Activated B cell treated with CpG ODN at 0.5 μM for 24 hours (primary cell): ENCODE measurements at places on chromosomes 1 and 21. TPM values are rescaled to one million over a fixed set of nuclear protein-coding genes. Genes with fewer than 3 reads are reported as not detected.

ZNF669 gene
- total RNA-seq: 17.5 and 18.0 TPM in 2 replicates

BGLAP gene
- 2.7 and 3.3 TPM in 2 replicates for total RNA-seq

NIPAL3 gene
- total RNA-seq: 21.0 and 23.2 TPM in 2 replicates

ICOSLG gene
- total RNA-seq: 36.4 and 40.9 TPM in 2 replicates

CDK18 gene
- 1.9 and 2.6 TPM in 2 replicates for total RNA-seq

OR10Z1 gene
- not detected in 2 replicates for total RNA-seq

FMO1 gene
- total RNA-seq: 0.12 and 1.1 TPM in 2 replicates

TMPRSS15 gene
- not detected in 2 replicates for total RNA-seq

ST3GAL3 gene
- 23.3 and 24.3 TPM in 2 replicates for total RNA-seq

GOLT1A gene
- total RNA-seq: not detected in 2 replicates

TFF3 gene
- total RNA-seq: not detected in 2 replicates

DNA sequence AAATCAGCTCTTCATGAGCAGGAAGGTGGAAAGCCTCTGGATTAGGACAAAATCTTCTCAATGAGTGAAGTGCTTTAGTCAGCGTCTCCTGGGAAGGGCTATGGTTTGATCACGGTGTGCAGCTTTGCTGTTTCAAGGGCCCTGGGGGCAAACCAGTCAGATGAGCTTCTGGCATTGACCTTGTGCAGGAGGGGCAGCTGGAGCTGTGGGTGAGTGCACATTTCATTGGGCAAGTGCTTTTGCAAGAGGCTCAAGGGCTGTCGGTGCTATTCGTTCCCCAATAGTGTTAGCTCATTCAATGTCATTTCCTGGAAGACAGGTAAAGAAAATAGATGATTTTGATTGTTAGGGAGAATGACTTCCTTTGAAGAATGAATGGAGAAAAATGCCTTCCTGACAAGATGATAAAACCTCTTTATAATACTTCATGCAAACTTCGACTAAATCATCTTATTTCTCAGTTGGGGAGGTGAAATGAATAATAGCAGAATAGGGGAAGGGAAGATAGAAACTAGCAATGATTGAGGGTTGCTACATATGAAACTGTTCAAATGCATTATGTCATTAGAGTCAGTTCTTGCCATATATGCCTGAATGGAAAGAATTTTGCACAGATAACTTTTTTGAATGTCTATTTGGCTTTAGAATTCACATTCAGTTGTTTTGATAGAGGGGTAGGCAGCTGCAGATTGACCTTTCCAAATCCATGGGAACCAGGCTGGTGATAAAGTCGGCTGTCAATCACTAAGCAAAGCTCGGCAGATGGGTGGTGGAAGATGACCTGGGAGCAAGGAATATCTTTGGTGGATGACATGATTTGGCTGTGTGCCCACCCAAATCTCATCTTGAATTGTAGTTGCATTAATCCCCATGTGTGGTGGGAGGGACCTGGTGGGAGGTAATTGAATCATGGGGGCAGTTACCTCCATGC, 12.9 kb upstream of the DISC1 start:
- peaks cover 6% of the 10 kb centered on the region for H3K27me3 ChIP-seq
- peak overlapping the region; percentile 78 for H3K27ac ChIP-seq
- no peak for DNase-seq
- H3K4me1 ChIP-seq: peaks cover 63% of the 10 kb centered on the region

- no peak overlapping the region for H3K4me3 ChIP-seq
- no peak overlapping the region for H3K27ac ChIP-seq
- no peaks in the 10 kb centered on the region for H3K27me3 ChIP-seq
- no peaks in the 10 kb centered on the region for H3K4me1 ChIP-seq
- H3K36me3 ChIP-seq: no peaks in the 10 kb centered on the region
- no peak for DNase-seq
Observed at GRCh38 chr1:215508311-215508710, 58.8 kb upstream of the KCTD3 start.

DNA sequence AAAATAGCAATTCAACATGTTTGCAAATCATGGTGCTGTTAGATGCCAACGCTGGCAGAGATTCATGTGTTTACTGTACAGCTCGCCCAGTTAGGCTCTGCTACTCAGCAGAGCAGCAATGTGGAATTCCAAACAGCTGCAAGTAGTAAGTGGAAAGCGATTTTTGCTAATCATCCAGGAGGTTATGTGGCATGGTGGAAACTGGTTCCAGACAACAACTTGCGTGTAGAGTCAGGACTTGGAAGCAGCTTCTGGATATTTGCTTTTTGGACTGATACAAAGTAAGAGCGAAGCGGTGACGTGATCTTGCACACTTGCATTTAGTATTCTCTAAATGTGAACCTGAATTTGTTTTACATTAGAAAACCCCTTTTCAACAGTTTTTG, 27.1 kb upstream of the HHAT start:
- H3K27ac ChIP-seq: no peak overlapping the region
- no peak overlapping the region for H3K4me3 ChIP-seq
- peaks cover 13% of the 10 kb centered on the region for H3K27me3 ChIP-seq
- no peak for DNase-seq
- no peaks in the 10 kb centered on the region for H3K36me3 ChIP-seq
- H3K4me1 ChIP-seq: no peaks in the 10 kb centered on the region

DNA sequence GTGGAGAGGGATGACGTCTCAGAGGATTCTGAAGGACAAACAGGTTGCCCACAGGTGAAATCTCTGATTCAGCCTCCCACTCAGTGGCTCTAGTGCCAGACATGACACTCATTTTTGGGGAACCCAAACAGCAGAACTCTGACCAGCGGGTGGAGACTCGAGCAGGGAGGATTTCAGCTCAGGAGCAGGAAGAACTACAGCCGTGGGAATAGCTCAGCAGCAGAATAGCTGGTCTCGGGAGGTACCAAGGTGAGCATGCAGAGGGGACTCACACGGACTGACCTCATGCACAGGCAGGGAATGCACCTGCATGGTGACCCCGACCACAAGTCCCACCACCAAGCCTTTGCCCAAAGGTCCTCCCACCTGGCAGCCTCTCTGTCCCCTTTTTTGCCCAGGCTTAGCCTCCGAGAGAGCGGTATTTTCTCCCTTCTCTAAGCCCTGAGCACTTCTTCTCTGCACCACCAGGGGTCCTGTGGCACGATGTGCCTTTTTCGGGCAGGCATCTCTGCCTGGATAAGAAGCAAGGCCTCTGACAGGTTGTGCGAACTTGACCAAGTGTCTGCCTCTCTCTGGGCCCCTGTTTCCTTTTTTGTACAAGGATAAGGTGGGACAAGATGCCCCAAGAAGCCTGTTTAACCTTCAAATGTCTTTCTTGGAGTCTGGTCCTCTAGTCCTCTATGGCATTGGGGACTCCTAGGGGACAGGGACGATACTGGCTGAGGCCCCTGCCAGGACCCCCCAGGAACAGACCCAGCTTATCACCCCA, 8.8 kb upstream of the FGR start:
- peak overlapping the region; percentile 46 for H3K27ac ChIP-seq
- peak; percentile 53 for DNase-seq
- H3K4me3 ChIP-seq: no peak overlapping the region
- H3K27me3 ChIP-seq: no peaks in the 10 kb centered on the region
- no peaks in the 10 kb centered on the region for H3K36me3 ChIP-seq

GRCh38 chr1:229913489-229913888, 153.5 kb upstream of the GALNT2 start:
- no peaks in the 10 kb centered on the region for H3K36me3 ChIP-seq
- H3K27me3 ChIP-seq: peaks cover 4% of the 10 kb centered on the region
- DNase-seq: no peak
- no peaks in the 10 kb centered on the region for H3K4me1 ChIP-seq
- no peak overlapping the region for H3K4me3 ChIP-seq

- no peaks in the 10 kb centered on the region for H3K27me3 ChIP-seq
- DNase-seq: no peak
- H3K4me3 ChIP-seq: no peak overlapping the region
- H3K4me1 ChIP-seq: peaks cover 31% of the 10 kb centered on the region
Observed at GRCh38 chr1:59046134-59046533, 250.8 kb upstream of the FGGY start.

GRCh38 chr1:96416111-96416595, 305.4 kb upstream of the PTBP2 start:
- DNase-seq: no peak
- no peaks in the 10 kb centered on the region for H3K27me3 ChIP-seq
- H3K36me3 ChIP-seq: no peaks in the 10 kb centered on the region

DNA sequence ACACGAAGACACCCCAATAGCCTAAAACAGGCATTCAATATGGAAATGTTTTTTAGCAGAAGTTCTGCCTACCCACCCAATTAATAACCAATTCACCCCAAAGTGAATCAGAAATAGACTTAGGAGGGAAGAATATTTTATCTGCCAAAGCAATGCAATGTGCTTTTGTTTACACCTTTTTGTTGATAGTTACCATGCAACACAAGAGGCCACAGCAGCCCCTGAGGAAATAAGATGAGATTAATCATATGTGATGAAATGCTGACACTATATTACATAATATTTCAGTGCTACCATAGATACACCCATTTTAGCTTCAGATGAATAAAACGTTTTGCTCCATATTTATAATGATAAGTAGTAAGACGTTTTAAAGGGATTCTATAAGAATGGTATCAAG, 60.9 kb upstream of the RGS2 start:
- no peak overlapping the region for H3K27ac ChIP-seq
- no peaks in the 10 kb centered on the region for H3K36me3 ChIP-seq
- H3K4me1 ChIP-seq: no peaks in the 10 kb centered on the region
- no peaks in the 10 kb centered on the region for H3K27me3 ChIP-seq
- H3K4me3 ChIP-seq: no peak overlapping the region

DNA sequence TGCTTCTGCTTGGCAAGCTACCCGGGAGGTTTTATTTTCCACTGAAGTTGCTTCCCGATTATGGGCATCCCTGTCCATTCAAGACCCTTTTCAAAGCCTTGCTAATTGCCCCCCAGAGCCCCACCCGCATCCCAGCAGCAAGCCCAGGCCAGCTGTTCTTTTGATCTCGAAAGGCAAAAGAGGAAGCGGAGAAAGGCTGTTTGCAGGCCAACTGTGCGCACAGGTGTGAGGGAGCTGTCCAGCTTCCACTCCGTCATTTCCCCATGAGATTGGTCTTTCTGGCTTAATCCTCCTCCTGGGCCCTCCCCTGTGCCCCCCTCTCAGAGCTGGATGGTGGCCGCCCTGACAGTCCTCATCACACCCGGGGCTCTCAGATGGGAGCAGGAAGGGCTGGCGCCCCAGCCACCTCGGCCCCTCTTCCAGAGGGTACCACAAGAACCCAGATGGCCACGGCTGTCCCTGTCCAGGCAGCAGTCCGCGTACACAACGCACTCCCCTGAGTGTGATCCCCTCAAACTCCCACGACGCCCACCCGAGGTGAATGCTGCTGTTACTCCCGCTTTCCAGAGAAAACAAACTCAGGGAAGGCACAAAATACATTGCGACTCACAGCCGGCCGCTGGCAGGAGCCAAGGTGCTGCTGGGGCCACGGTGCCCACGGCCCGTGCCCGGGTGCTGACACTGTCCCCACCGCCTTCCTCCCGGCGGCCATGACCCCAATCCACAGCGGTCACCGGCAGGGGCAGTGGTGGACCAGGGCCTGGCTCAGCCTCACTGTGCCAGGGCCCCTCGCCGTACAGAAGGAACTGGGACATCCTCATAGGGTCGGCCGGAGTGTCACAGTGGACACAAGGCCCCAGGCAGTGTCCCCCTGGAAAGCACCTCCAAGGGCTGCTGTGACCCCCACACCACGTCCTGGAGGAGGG, 121.9 kb downstream of the CRYAA start:
- no peak overlapping the region for H3K4me3 ChIP-seq
- no peak overlapping the region for H3K27ac ChIP-seq
- peaks cover 19% of the 10 kb centered on the region for H3K27me3 ChIP-seq
- DNase-seq: no peak

GRCh38 chr1:38834221-38834782, 25.3 kb downstream of the RRAGC start:
- DNase-seq: no peak
- H3K4me3 ChIP-seq: no peak overlapping the region
- peaks cover 15% of the 10 kb centered on the region for H3K27me3 ChIP-seq

- no peak overlapping the region for H3K4me3 ChIP-seq
- peaks cover 13% of the 10 kb centered on the region for H3K36me3 ChIP-seq
- no peak for DNase-seq
- H3K4me1 ChIP-seq: peaks cover 17% of the 10 kb centered on the region
- H3K27ac ChIP-seq: no peak overlapping the region
- no peaks in the 10 kb centered on the region for H3K27me3 ChIP-seq
Observed at GRCh38 chr1:233183226-233184020, 112.1 kb downstream of the PCNX2 start.

DNA sequence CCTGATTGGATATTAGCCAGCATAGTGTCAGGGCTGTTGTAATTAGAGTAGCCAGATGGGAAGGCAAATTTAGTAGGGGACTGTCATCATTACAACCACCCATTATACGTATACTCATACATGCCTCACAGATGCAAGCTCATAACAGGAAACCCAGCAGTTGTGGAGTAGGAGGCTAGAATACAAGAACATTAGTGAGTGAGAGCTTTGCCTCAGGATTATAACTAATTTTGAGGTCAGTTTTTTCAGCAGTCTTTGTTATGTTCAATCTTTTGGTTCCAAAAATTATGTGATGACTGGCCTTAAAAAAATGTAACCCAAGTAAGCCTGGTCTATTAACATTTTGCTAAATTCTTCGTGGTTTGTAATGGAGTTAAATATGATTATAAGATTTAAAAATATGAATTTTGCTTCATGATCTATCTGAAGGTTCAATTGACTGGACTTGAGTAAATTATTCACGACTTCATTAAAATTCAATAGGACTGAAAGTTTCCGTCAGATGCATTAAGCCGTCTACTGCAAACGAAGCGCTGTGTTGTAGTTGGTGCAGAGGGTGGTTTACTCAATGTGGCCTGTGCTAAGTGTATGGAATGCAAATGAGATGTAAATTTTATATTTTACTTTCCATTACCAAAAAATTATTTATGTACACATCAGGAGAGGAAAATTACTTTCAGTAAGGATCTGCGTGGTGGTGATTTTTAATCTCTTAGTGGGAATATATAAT, 48.8 kb downstream of the KCNK1 start:
- no peaks in the 10 kb centered on the region for H3K36me3 ChIP-seq
- no peak overlapping the region for H3K4me3 ChIP-seq
- no peak for DNase-seq
- H3K27me3 ChIP-seq: no peaks in the 10 kb centered on the region

DNA sequence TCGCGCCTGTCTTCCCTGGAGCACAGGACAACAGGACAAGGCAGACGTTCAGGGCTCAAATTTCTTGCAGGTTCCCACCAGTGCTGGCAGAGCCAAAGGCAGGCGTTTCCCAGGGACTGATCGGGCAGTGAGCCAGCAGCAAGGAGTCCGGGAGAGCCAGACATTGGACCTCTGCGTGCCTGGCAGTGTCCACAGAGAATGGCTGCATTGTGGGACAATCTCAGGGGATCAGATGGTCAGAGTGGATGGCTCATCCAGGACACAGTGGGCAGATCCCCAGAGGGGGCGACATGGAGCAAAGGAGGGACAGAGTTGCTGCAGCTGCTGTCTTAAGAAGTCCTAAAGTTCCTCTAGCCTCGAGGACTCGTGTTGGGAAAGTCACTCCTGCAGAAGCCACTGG, 4.6 kb downstream of the TMEM63A start:
- peaks cover 43% of the 10 kb centered on the region for H3K4me1 ChIP-seq
- H3K4me3 ChIP-seq: no peak overlapping the region
- no peak for DNase-seq
- H3K27ac ChIP-seq: peak overlapping the region; percentile 46

DNA sequence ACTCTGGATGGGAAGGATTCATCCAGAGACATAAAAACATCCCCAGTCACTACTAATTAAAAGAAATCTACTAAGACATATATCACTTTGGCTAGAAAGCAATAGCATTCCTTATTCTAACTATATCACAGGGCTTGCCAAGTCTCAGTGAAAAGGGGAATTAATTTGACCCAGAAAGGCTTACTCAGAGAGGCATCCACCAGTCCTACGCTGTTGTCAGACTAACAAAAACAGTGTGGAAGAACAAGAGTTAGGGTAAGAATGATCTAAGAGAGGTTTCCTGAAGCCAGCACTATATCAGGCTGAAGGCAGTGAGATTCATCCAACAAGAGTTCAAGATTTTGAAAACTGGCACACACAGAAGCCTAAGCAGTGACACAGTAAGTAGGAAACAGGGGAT, 126.1 kb downstream of the GDAP2 start:
- H3K27ac ChIP-seq: no peak overlapping the region
- H3K4me1 ChIP-seq: no peaks in the 10 kb centered on the region
- no peak for DNase-seq
